Neural crest cell (in vitro differentiated cells): ENCODE measurements at places on chromosomes 4 and X.

- no peak for DNase-seq
These were observed 210.5 kb downstream of the PWWP3B start for GRCh38 chrX:106378616-106379015.

GRCh38 chr4:61041527-61041926 lies 158.6 kb upstream of the ADGRL3 start:
- no peak for DNase-seq

DNA sequence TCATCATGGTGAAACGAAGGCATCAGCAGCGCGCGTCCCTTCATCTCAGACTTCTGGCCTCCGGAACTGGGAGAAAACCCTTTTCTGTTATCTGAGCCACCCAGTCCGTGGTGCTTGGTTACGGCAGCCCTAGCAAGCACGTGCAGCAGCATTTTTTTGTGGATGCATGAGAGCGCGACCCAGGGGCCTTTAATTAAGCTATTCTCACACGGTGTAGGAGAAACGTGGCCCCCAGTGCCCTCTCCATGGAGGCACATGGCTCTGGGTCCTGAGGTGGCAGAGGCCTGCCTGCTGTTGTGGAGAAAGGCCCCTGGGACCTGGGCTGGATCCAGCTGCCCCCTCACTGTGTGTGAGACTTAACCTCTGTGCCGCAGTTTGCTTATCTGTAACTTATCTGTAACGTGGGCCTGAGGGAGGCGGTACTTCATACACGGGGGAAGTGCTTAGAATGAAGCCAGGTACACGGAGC lies 9.5 kb downstream of the CLCN4 start:
- no peak for DNase-seq

DNA sequence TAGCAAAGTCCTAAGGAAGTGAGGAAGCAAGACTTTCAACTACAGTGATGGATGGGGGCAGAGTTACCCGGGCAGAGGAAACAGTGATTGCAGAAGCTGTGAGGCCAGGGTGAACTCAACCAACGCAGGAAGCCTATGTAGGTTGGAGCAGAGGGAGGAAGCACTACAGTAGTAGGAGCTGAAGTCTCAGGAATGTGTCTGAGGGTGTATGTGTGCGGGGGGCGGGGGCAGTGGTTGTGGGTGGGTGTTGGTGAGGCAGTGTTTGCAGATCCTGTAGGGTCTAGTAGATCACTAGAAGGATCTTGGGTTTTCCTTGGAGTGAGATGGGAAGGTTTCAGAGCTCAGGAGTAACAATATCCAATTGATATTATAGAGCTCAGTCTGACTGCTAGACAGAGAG lies 9.9 kb upstream of the MID1 start:
- DNase-seq: no peak

DNA sequence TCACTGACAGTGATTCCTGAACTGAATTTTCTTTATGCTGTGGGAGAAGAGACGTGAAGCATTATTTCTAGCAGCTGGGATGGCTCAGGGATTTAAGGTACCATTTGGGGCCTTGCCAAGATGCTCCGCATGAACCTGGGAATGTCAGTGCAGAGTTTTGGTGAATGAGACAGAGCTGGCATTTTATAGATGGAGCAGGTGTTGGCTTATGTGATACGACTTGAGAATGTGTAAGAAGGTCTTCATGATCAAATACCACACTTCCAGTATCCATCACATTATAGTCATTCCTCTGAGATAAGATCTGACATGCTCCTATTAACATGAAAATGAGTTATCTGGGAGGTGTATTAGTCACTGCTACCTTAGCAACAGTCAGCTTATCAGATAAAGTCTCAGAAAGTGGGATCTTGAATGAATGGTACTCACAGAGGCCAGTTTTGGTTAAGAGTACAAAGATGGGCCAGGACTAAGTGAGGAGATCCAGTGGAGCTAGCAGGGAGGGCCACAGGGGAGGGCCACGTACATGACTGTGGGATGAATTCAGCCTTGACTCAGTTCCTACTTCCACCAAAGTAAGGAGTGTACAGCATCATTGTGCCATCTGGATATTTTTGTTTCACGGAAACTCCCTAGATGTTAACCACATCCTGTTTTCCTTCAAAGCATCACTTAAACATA lies 116.7 kb downstream of the SPCS3 start:
- DNase-seq: no peak

GRCh38 chrX:13533726-13534125 lies 35.7 kb upstream of the EGFL6 start:
- no peak for DNase-seq

- DNase-seq: no peak
These were observed 239.6 kb upstream of the TRAM1L1 start for GRCh38 chr4:117324851-117325491.

GRCh38 chr4:156347412-156348075 lies 393.9 kb upstream of the CTSO start:
- no peak for DNase-seq

GRCh38 chrX:105829011-105829410 lies 6.7 kb downstream of the NRK start:
- no peak for DNase-seq

GRCh38 chr4:13059019-13059418 lies 425.1 kb downstream of the RAB28 start:
- DNase-seq: no peak

GRCh38 chr4:138222046-138222445 lies 20.1 kb downstream of the SLC7A11 start:
- no peak for DNase-seq

DNA sequence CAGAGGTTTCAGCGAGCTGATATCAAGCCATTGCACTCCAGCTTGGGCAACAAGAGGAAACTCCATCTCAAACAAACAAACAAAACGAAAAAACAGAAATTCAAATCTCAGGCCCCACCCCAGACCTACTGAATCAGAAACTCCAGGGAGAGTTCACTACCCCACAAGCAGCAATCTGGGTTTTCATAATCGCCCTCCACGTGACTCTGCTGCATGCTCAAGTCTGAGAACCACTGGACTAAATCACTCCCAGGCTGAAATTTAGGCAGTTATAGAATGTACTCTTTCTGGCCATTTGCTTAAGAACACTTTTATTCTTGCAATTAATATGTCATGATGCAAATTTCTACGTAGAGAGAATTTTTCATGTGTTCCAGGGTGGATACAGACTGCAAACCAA lies 287.3 kb downstream of the USP46 start:
- no peak for DNase-seq

DNA sequence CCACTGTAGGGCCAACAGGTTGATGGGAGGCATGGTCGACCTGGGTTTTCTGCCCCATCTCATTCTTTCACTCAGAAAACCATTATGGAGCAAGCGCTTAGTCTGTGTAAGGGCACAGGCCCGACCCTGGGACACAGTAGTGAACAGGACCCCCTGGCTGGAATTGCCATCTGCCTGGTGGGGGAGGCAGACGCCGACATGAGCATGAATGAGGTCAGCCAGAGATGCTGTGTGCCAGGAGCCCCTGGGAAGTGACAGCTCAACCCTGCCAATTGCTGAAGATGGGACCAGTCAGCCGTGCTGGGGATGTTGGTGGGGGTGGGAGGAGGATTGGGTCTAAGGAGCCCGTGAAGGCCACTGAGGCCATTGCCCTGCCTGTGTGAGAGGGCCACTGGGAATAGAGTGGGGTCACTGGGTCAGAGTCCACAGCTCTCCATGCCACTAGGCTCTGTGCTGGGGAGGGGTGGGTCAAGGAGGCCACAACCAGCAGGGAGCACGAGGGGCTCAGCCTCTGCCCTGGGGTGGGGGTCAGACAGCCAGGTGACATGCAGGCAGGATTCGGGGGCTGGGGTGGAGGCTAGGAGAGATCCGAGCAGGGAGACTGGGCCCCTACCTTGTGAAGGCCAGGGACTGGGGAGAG lies 31.0 kb downstream of the ZNF185 start:
- no peak for DNase-seq

DNA sequence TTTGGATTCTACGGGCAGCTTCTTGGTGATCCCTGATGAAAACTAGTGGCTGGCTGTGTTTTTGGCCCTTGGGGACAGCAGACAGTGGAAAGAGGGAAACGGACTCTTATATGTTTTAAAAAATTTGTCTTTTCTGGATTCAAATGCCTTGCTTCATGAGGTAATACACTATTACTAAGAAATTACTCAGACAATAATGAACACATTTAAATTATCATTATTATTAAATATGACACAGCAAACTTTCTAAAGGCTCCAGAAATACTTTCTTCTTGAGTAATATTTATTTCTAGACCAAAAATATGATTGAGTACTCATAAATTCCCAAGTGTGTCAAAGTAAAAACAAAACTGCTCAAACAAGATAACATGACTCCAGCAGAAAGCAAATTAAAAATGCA lies 520.7 kb upstream of the AADAT start:
- DNase-seq: no peak

DNA sequence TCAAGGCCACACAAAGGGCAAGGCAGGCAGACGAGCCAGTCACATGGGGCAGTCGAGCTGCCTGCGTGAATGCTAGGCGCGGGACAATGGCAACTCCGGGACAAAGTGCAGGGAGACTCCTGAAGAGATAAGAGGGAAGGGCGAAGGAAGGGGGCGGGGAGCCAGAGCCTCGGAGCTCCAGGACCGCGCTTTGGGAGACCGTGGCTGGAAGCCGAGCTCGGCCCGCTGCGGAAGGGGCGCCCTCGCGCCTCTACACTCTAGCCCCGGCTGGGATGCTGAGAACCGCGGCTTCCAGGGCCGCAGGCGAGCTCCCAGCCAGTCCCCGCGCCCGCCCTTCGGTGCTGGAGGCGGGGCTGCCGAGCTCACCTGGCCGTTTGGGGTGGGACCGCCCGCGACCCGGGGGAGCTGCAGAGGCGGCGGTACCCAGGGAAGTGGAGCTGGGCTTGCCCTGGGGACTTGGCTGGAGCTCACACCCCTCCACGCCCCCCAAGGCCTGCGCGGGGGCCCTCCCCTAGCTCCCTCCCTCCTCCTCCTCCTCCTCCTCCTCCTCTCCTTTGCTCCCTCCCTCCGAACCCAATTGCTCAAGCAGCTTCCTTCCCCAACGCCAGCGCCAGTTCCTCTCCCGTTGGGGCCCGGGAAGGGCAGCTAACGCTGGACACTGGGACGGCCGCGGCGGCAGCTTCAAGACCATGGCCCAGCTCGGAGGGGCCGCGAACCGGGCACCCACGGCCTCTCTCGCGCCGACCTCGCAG lies at the start of gene SOWAHD:
Gene SOWAHD, plus strand, starts transcription at position 610 of the 752 bp plus-strand sequence. Its CDS starts 80 bp downstream, at position 690.
- DNase-seq: peak; percentile 9

DNA sequence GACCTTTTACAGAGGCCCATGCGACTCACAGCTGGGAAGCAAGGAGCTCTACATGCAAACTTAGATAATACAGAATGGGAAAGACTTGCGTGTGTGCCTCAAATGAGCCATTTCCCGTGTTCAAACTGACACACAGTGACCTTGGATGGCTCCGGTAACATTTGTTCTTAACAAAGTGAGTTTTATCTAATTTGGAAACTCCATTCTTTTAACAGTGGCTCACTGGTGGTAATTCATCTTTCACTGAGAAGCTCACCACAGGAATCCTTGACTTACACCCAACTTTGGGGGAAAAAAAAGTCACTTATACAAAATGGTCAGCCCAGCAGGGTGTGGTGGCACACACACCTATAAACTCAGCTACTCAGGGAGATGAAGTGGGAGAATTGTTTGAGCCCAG lies 190.6 kb downstream of the LDB2 start:
- DNase-seq: no peak

DNA sequence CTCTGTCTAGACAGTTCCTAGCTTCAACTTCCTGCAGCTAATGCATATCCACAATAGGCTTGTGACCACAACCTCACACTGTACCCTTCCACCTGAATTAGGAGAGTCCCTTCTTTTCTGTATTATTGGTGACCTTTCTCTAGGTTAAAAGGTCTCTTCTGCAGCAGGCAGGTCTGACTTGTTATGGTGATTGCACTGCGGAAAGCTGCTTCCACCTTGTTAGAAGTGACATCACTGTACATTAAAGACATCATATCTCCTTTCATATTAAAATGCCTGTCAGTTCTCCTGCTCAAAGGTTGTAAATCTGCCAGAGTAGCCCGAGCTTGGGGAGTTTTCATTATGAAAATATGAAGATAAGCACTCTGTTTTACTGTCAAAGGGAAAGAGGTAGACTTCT lies 21.5 kb upstream of the LSM6 start:
- DNase-seq: no peak

DNA sequence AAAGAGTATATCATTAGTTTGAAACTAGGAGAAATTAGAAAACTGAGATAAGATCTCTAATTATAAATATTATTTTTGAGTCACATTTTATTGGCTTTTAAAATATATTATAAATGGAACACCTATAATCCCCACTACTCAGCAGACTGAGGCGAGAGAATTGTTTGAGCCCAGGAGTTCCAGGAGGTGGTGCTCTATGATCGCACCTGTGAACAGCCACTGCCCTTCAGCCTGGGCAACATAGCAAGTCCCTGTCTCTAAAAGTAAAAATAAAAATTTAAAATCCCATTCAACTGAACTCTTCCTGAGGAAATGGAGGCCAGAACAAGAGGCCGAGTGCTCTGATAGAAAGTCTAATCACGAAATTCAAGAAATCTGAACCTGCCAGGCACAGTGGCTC lies 6.3 kb upstream of the C4orf36 start:
- DNase-seq: no peak

- DNase-seq: no peak
These were observed 1664.8 kb downstream of the RPA4 start for GRCh38 chrX:98548519-98548918.
